Activated gamma-delta T cell treated with anti-CD3 and anti-CD28 coated beads, Interleukin-2, amount 50 U/mL, for 16 hours (primary cell): ENCODE measurements at places on chromosomes 1 and 21.

- DNase-seq, result peak; percentile 33
These were observed 10.9 kb downstream of the WNT4 start for GRCh38 chr1:22131875-22132486.

GRCh38 chr1:182146286-182146685, 84.8 kb upstream of the ZNF648 start:
- DNase-seq, result no peak

DNA sequence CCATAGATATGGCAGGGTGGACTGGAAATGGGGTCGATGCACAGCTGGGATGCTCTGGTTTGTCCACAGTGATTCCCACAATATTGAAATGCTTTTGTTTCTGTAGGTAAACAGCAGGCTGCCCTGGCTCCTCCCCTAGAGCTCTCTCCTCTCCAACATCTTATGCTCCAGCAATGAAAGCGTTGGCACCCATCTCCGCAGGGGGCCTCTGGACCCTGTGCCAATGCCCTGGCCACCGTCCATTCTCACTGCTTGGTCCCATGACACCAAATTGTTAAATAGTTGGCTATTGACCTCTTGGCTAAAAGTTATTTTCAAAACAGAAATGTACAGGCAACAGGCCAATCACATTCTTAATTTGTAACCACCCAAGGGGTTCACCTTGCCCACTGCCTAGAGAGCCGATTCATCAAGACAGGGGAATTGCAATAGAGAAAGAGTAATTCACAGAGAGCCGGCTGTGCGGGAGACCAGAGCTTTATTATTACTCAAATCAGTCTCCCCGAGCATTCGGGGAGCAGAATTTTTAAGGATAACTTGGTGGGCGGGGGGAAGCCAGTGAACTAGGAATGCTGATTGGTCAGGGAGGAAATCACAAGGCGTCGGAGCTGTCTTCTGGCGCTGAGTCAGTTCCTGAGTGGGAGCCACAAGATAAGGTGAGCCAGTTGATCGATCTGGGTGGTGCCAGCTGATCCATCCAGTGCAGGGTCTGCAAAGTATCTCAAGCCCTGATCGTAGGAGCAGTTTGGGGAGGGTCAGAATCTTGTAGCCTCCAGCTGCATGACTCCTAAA, 76.9 kb upstream of the B3GALT5 start:
- DNase-seq, result no peak

- no peak for DNase-seq
These were observed 19.7 kb upstream of the SMIM12 start for GRCh38 chr1:34879230-34879629.

- no peak for DNase-seq
These were observed 1.5 kb downstream of the IVNS1ABP start for GRCh38 chr1:185315445-185316071.

GRCh38 chr1:212291505-212292134, 6.4 kb downstream of the PPP2R5A start:
- no peak for DNase-seq

DNA sequence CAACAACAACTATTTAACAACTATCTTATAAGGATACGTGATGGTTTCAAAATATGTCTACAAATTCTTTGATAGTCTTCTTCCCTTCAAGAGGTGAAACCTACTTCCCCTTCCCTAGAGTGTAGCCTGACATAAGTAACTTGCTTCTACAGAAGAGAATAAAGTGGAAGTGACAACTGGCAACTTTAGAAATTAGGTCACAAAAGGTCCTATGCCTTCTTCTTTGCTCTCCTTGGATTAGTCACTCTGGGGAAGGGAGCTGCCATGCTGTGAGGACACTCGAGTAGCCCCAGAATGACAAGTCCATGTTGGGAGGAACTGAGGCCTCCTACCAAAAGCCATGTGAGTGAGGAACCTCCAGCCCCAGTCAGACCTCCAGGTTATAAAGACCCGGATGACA, 19.2 kb downstream of the EFCAB14 start:
- no peak for DNase-seq

- no peak for DNase-seq
These were observed 6.2 kb upstream of the FAM76A start for GRCh38 chr1:27719286-27720251.

GRCh38 chr21:36232641-36233040, 76.0 kb downstream of the DOP1B start:
- DNase-seq, result no peak

DNA sequence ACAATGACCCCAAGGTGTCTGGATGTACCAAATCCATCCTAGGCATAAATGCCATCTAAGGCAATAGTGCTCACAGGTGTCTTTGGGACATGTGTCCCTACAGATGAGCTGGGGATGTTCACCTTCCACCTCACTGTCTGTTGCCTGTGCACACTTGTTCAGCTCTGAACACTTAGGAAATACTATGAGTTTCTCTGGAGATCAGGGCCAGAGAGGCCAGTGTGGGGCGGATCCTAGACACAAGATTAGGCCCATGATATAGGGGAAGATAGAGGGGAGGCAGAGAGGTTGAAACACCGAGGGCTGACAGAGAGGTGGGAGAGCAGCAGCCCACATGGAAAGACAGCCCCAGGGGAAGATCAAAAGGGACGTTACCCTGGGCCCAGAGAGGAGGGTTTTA, 25.6 kb downstream of the C1orf116 start:
- no peak for DNase-seq

GRCh38 chr21:38082936-38083485, 166.8 kb upstream of the KCNJ6 start:
- DNase-seq, result no peak
